ENCODE measurements at places on chromosomes 7 and 10. TPM values are rescaled to one million over a fixed set of nuclear protein-coding genes. Genes with fewer than 3 reads are reported as not detected.

- H3K27me3 ChIP-seq: no peaks in the 10 kb centered on the region
- H3K27ac ChIP-seq: no peak overlapping the region
- no peak overlapping the region for H3K4me3 ChIP-seq
- H3K4me1 ChIP-seq: peaks cover 6% of the 10 kb centered on the region
- no peaks in the 10 kb centered on the region for H3K36me3 ChIP-seq
Observed at GRCh38 chr10:17113889-17114540, 15.6 kb downstream of the CUBN start.

GRCh38 chr10:128729910-128730420, 603.7 kb upstream of the MKI67 start:
- no peaks in the 10 kb centered on the region for H3K4me1 ChIP-seq
- H3K27ac ChIP-seq: no peak overlapping the region
- no peaks in the 10 kb centered on the region for H3K27me3 ChIP-seq
- DNase-seq: no peak
- H3K4me3 ChIP-seq: no peak overlapping the region

- H3K27me3 ChIP-seq: no peaks in the 10 kb centered on the region
- no peak overlapping the region for H3K4me3 ChIP-seq
- DNase-seq: no peak
- peaks cover 41% of the 10 kb centered on the region for H3K4me1 ChIP-seq
Observed at GRCh38 chr7:1534330-1535099, 4.0 kb downstream of the MAFK start.

DNA sequence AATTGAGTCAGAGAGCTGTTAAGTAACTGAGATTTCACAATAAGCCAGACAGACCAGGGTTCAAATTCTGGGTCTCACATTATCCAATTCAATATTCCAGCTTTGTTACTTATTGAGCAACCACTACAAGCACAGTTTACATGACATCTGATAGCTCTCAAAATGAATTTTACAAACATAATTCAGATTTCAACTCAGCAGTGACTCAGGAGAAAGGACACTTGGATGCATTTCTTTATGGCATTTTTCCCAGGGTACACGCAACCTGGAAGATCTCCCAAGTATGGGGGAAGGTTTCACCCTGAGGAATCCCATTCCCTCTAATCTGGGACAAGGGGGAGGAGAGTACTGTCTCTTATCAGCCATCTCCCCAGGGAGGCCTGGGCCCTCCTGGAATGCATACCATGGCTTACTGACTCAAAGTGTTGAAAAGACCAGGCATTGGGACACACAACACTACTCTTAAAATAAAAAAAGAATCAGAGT, 102.4 kb downstream of the CFTR start:
- H3K4me3 ChIP-seq: no peak overlapping the region
- peaks cover 2% of the 10 kb centered on the region for H3K4me1 ChIP-seq
- H3K36me3 ChIP-seq: no peaks in the 10 kb centered on the region
- peak overlapping the region; percentile 30 for H3K27ac ChIP-seq

GRCh38 chr7:157889480-157889879, 552.7 kb downstream of the DNAJB6 start:
- H3K4me3 ChIP-seq: no peak overlapping the region
- DNase-seq: no peak
- no peak overlapping the region for H3K27ac ChIP-seq

GRCh38 chr7:50980411-50980810, 197.7 kb upstream of the GRB10 start:
- no peak overlapping the region for H3K27ac ChIP-seq
- H3K4me3 ChIP-seq: no peak overlapping the region
- H3K27me3 ChIP-seq: peaks cover 10% of the 10 kb centered on the region
- H3K36me3 ChIP-seq: no peaks in the 10 kb centered on the region

The CDK5 gene
- total RNA-seq: 24.7 TPM

The UNCX gene
- not detected for total RNA-seq

DNA sequence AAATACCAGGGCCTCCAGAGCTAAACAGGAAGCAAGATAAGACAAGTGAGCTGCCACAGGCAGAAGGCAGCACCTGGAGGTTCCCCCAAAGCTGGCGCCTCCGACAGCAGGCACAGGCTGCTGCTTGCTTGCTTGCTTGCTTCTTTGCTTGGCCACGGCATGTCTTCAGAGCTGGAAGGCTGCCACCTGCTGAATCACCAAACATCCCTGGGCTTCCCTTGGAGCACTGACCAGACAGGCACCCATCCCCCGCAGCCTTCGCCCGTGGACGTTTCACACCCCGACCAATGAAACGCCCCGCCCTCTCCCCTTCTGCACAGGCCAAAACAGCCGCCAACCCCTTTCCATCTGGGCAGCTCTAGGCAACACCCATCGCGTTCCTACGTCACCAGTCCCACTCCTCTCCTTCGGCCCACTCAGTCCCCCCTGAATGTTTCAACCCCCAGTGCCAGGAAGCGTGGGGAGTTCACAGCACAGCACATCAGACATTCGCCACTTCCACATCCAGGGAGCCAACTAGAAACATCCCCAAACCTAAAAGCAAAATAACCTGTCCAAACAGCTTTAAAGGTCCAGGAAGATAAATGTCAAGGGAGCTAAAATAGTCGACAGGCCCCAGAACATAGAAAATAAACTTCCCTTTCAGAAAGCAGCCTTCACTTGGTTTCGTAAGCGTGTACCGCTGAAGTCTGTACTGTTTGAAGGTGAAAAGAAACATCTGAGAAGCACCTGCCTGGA, 1.6 kb downstream of the SGMS1 start:
- H3K4me3 ChIP-seq: peak overlapping the region; percentile 63
- H3K36me3 ChIP-seq: no peaks in the 10 kb centered on the region
- H3K27ac ChIP-seq: peak overlapping the region; percentile 58
- peaks cover 2% of the 10 kb centered on the region for H3K4me1 ChIP-seq
- DNase-seq: peak; percentile 96

The HYAL4 gene
- total RNA-seq: not detected

DNA sequence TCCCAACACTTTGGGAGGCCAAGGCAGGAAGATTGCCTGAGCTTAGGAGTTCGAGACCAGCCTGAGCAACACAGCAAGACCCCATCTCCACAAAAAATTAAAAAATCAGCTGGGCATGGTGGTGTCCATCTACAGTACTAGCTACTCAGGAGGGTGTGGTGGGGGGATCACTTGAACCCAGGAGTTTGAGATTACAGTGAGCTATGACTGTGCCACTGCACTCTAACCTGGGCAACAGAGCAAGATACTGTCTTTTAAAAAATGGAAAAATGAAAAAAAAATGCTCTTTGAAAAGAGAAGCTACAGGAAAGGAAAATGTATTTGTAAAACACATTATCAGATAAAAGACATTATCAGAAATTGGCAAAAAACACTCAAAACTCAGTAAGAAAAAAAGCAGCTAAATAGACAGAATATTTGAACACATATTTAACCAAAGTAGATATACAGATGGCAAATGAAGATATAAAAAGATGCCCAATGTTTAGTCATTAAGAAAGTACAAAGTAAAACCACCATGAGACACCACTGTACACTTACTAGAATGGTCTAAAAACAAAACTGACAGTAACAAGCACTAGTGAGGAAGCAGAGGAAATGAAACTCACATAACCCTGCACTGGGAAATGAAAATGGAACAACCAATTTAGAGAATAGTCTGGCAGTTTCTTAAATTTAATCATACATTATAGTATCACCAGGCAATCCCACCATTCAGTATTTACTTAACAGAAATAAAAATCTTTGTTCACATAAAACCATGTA, 40.5 kb downstream of the NRBF2 start:
- H3K27ac ChIP-seq: no peak overlapping the region
- H3K4me1 ChIP-seq: 0 out of 2 replicates have a peak, but pooled peaks cover 2% of the 10 kb centered on the region
- H3K27me3 ChIP-seq: no peaks in the 10 kb centered on the region
- DNase-seq: no peak
- H3K36me3 ChIP-seq: peaks cover 19% of the 10 kb centered on the region

DNA sequence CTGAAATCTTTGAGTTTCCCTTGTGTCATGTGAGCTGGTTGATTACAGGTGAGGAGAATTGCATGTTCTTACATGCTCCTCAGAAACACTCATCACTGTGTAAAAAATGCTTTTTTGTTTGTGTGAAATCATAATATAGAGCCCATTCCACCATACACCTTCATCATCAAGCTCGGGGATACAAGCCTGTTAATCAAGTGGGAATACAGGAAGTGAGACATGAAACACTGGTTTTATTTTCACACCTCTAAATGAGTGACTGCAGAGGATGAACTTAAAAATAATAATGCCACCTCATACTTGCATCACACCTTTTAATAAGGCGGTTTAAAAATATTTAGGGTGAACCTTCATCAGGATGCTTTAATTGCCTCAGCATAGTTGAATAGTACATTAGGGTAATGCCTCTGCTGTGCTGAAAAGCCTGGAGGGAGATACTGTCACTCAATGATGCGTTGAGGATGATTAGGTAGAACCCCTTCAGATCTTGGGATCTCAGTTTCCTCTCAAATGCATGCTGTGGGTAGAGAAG, 164.6 kb downstream of the AUTS2 start:
- H3K4me1 ChIP-seq: no peaks in the 10 kb centered on the region
- H3K36me3 ChIP-seq: no peaks in the 10 kb centered on the region
- H3K27me3 ChIP-seq: no peaks in the 10 kb centered on the region
